ENCODE measurements at places on chromosomes 1 and 21.

GRCh38 chr21:21179619-21180298 lies 181.6 kb downstream of the NCAM2 start:
- no peak for DNase-seq

DNA sequence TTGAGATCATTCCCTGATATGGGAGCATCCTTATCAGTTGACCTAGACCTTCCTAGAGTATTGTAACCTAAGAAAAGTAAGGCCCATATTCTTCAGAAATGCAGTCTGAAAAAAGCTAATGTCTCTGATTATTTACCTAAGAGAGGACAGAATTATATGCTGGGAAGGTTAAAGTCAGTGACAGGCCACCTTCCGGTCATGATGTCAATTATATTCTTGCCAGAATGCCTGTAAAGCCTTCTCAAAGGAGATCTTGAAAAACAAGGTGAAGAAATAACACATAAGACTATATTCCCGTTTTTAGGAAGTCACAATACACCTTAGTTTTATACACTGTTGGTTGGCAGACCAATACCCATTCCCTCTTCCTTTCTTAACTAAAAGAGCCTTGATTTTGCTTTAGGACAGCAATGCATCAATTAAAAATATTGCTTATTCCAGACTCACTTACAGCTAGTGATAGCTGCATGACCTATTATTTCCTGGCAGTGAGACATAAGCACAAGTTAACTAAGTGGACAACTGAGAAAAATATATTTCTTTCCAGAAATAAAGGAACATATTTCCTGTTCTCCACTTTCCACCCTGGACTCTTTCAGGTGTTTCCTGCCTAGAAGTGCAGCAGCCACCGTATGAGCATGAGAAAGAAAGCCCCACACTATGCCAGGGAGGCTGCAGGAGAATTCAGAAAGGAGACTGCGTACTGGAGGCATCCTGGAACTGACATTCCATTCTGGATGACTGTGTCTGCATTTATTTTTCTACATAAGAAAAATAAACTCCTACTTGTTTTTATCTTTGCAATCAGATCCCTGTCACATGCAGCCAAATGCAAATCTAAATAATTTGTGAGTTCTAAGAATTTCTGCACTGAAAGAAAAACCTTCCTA lies 332.9 kb upstream of the PTBP2 start:
- no peak for DNase-seq

DNA sequence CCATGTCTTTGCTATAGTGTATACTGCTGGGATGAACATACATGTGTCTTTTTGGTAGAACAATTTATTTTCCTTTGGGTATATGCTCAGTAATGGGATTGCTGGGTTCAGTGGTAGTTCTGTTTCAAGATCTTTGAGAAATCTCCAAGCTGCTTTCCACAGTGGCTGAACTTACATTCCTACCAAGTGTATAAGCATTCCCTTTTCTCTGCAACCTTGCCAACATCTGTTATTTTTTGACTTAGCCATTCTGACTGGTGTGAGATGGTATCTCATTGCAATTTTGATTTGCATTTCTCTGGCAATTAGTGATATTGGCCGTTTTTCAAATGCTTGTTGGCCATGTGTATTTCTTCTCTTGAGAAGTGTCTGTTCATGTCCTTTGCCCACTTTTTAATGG lies 37.5 kb upstream of the ANGPTL1 start:
- DNase-seq = no peak

- DNase-seq = no peak
Measured at GRCh38 chr1:165897326-165898303, 70.2 kb downstream of the UCK2 start.
